Myometrial cell (primary cell): ENCODE measurements at places on chromosomes 6 and 20. TPM values are rescaled to one million over a fixed set of nuclear protein-coding genes. Genes with fewer than 3 reads are reported as not detected.

Gene FUT9
- total RNA-seq = not detected in 2 replicates

Gene NR2E1
- total RNA-seq = not detected in 2 replicates

Gene DYNLT2
- total RNA-seq = 0.35 and 1.7 TPM in 2 replicates

Gene HLA-DMB
- total RNA-seq = not detected in 2 replicates

Gene MEP1A
- total RNA-seq = not detected in 2 replicates

Gene FAM83B
- total RNA-seq = not detected in 2 replicates

Gene PXMP4
- total RNA-seq = 6.3 and 9.4 TPM in 2 replicates

Gene WFDC5
- total RNA-seq = not detected in 2 replicates

Gene SDC4
- total RNA-seq = 263 and 270 TPM in 2 replicates

Gene EYA4
- total RNA-seq = 2.9 and 5.7 TPM in 2 replicates

Gene PSMB9
- total RNA-seq = 29.4 and 34.6 TPM in 2 replicates

Gene LY6G6C
- not detected in 2 replicates for total RNA-seq

Gene TCP11
- total RNA-seq = 2.3 and 2.6 TPM in 2 replicates
